IPS-NIHi11 (cell line): ENCODE measurements at places on chromosomes 2 and 18.

GRCh38 chr2:70645733-70646419 lies 92.2 kb upstream of the TGFA start:
- peak; percentile 49 for DNase-seq

DNA sequence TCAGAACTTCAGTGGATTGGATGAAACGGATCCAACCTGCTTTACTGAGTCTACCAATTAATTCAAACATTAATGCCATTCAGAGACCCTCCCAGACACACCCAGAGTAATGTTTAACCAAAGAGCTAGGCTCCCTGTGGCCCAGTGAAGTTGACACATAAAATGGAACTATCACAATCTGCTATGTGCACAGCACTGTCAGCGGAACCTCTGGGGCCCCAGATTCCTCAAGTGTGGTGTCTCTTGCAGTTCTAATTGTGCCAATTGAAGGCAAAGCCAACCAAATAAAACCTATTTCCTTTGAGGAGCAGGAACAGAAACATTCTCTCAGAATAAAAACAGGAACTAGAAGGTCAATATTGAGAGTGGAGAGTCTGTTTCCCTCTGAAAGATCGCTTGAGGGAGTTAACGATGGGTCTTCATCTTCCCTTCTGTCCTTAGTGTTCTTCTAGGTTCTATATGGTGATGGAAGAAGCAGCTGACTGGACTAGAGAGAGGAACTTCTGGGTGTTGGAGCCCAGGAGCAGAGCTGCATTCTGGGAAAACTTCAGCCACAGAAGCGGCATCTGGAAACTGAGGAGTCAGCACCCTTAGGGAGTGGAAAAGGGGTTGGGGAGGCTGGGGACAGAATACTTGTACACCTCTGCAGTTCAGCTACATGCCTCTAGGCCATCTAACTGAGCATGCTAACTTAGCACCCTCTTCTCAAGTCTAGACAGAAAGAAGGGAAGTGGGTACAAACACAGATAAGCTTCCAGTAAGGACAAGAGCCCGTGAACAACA lies 174.4 kb upstream of the FBXO11 start:
- no peak for DNase-seq

GRCh38 chr2:218896501-218897393 lies 16.1 kb downstream of the WNT10A start:
- DNase-seq: peak; percentile 74

DNA sequence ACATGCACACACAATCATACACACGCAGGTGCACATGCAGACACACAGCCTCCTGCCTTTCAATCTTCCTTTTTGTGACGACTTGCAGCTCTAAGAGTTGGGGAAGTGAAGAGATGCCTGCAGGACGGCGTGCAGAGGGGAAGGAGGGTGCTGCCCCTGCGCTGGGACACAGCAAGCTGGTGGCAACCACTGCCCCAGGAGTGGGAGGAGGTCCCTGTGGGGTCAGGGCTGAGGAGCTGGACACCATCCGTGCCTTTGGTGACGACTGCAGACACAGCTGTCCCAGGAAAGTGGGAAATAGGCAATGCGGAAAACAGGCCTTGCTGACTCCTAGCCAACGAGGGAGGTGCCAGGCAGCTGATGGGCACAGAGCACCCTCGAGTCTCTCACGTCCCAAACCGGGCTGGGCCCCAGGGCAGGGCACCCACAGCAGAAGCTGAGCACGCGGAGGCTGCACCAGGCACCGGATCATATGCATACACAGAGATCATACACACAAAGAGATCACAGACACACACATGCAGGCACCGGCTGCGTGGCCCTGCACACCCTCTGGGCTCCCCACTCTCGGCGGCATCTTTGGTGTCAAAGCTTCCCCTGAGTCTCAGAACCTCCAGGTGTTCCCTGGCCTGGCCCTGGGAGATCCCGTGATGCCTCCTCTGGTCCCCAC lies 146.1 kb downstream of the PXDN start:
- no peak for DNase-seq

DNA sequence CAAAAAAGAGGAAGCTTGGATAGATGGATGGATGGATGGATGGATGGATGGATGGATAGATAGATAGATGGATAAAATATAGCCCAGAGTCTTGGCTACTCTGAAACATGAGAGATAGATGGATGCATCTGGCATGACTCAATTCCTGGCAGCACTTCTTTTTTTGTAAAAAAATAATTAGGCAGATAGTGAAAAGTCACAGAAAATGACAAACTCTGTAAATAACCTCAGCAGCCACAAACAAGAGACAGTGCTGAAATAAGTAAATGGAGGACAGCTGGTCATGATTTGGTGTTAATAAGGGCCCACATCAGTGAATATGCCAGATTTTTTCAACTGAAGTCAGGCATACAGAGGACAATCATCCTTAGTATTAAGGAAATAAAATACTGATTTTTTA lies 585.0 kb upstream of the GCFC2 start:
- DNase-seq: no peak

GRCh38 chr2:36562240-36562639 lies 35.7 kb downstream of the FEZ2 start:
- DNase-seq: no peak

- DNase-seq: peak; percentile 43
Measured at GRCh38 chr2:100603948-100604633, 41.3 kb downstream of the PDCL3 start.

- no peak for DNase-seq
Measured at GRCh38 chr2:173327421-173327820, 27.3 kb upstream of the CDCA7 start.

- DNase-seq: no peak
Measured at GRCh38 chr18:55501982-55502710, 85.8 kb downstream of the TCF4 start.

DNA sequence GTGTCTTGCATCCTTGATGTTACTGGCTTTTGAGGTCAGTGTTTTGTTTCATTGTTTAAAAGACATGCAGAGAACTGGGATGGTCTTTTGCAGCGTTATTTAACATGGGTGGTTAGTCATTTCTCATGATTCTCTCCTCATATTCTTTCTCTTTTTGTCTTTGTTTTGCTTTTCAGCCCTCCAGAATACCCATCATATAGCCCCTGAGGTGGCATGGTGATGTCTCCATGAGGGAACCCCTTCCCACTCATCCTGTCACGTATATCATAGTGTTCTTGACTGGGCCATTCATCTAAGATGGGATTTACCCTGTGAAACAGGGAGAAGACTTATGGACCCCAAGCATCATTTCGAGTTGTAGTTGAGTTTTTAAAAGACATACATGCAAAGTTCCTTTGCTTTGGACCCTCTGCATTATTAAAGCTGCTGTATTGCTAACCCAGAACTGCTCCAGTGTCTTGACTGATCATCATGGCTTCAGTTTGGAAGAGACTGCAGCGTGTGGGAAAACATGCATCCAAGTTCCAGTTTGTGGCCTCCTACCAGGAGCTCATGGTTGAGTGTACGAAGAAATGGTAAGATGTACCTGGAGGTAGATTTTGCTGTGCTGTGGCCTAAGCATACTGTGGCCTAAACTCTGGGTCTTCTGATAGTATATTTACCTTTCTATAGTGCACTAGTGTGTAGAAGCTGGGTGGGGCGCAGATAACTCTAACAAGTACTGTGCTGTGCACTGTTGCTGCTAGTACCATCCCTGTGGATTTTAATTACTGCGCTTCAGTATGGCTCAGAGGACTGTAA lies 1.4 kb downstream of the EHBP1 start:
- no peak for DNase-seq

DNA sequence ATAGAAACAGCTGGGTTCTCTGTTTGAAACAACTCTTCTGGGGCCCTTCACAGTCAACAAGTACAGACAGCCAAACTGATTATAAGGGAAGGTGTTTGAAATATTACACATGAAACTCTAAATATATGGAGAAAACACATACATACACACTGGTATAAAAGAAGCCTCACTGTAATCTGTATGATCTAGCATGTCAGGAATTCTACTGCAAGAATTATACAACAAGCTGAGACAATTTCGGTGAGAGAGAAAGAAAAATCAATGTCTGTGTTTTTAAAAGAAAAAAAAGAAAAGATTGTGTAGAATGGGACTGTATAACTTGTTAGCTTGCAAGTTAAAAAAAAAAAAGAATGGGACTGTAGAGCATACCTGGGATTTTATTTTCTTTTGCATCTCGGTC lies 26.3 kb downstream of the IRS1 start:
- DNase-seq: no peak

- DNase-seq: no peak
Measured at GRCh38 chr2:207502577-207503198, 27.1 kb upstream of the CREB1 start.
